Coronary artery (tissue), 2 donors: ENCODE measurements at places on chromosomes 11 and 22.

GRCh38 chr11:25536289-25536688 lies 795.6 kb upstream of the ANO3 start:
- DNase-seq = no peak

DNA sequence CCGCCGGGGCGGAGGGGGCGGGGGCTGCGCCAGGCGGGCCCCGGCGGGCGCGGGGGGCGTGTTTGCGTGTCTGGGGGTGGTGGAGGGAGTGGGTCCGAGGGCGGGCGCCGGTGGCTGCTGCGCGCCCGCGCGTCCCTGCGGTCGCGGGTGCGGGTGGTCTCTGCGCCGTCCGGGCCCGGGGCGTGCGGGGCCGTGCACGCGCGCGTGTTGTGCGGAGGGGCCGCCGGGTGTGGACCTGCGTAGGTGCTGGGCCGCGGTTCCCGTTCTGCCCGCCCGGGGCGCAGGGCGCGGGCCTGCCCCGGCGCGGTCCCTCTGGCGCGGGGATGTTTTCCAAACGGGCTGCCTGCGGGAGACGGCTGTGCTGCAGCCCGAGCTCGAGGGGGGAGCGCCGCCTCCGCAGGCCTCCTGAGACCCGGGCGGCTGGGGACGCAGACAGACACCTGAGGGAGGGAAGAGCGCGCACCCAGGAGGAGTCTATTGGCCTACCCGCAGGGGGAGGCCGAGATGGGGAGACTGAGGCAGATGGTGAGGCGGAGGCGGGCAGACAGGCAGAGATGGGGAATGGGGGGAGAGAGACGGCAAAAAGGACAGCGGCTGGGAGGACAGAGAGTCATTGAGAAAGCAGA lies 442 bp downstream of the PELI3 start:
- DNase-seq = no peak

DNA sequence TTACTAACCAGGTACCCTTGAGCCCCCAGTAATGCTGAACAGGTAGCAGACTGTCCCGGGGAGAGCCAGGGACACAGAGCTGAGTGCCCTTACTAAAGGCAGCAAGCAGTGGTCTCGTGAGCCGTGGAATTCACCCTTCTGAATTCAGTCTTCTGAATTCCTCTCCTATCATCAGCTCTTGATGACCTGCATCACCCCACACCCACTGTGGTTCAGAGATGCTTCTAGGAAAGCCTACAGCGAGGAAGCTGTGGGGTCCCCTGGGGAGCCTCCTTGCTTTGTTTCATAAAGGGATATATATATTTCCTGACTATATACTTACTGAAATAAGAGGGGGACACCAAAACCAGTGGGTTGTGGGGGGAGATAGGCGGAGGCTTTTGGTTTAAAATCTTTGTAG lies 2.6 kb downstream of the SPATA19 start:
- DNase-seq = peak; percentile 17

DNA sequence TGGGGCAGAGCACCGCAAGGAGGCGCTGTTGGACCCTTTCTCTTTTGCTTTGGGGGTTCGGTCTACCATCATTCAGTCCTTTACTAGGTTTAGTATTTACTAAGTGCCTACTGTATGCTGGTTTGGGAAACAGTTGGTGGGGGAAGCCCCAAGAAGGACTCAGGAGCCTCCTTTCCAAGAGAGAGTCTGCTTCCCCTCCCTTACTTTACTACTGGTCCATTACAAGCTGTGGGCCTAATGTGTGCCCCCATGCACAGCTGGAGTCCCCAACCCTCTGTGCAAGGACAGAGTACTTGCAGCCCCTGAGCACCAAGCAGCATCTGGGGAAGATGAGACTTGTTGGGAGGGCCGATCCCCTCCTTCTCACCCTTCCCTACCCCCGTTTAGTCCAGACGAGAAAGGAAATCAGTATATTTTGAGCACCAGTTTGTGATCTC lies 876 bp upstream of the UBE2L6 start:
- no peak for DNase-seq

- DNase-seq = no peak
Observed at GRCh38 chr22:20868025-20868962, 9.5 kb downstream of the SNAP29 start.

- peak; percentile 97 for DNase-seq
Observed at GRCh38 chr22:46116491-46116958, 33.8 kb upstream of the PPARA start.

GRCh38 chr22:50400406-50400805 lies 57.3 kb downstream of the PPP6R2 start:
- DNase-seq = no peak

- no peak for DNase-seq
Observed at GRCh38 chr11:43021466-43021865, 290.3 kb upstream of the API5 start.

DNA sequence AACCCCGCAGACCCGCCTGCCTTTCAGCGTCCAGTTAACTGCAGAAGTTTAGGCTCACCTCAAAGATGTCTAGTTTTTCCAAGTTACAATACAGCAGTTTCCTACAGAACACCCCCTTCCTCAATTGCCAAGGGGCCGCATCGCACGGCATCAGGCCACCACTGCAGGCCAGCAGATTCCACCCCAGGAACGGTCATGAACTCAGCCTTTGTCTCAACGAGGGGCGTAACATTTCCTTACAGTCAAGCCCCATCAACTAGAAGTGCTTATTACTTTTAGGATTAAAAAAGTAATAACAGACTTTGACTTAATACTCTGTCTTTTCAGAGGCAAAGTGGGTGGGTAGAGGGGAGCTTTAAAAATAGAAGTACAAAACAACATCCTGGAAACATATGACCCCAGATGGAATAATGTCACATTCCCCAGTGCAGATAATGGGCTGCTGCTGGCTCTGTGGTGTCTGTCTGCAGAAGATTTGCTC lies 36.3 kb downstream of the PPP2R1B start:
- DNase-seq = no peak

DNA sequence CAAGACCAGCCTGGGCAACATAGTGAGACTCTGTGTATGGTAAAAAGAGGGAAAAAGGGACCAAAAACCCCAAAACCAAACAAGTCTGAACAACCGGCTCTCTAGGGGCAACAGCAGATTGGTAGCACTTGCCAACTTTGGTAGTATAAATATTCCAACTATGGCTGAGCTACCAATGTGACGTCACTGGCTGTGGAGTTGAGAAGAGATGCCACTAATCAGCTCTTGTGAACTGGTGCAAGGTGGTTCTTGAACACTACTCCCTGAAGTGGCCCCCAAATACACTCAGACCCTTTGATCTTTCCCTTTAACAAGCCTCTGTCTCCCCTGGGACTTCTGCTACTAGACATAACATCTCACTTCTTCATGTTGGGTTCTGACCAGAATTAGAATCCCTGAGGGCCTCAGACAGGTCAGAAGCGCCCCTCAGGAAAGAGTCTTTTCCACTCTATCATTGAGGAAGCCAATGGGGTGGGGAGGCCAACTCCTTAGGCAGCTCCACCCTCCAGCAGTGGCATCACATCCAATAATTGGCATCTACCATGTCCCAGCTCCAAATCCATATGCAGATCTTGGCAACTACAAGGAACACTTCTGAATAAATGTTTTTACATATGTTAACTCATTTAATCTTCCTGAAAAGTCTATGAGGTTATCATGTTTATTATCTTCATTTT lies 49.2 kb downstream of the RPL27A start:
- DNase-seq = no peak

DNA sequence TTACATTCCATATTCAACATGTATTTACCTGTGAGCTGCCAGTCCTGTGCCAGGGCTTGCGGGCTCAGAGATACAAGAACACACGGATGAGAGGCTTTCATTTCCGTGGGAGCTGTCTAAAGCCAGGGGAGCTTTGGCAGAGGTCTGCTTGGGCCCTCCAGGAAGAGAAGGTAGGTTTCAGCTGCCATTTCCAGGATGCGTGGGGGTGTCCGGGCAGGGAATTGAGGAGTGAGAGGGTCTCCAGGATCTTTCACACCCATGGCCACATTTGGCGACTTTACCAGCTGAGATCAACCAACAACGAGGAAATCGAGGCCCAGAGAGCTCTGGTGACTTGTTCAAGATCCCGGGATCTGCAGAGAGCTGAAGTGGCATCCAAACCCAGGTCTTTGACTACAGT lies 119.6 kb downstream of the BUD13 start:
- no peak for DNase-seq

GRCh38 chr11:105829084-105829483 lies 193.0 kb downstream of the MSANTD4 start:
- no peak for DNase-seq

DNA sequence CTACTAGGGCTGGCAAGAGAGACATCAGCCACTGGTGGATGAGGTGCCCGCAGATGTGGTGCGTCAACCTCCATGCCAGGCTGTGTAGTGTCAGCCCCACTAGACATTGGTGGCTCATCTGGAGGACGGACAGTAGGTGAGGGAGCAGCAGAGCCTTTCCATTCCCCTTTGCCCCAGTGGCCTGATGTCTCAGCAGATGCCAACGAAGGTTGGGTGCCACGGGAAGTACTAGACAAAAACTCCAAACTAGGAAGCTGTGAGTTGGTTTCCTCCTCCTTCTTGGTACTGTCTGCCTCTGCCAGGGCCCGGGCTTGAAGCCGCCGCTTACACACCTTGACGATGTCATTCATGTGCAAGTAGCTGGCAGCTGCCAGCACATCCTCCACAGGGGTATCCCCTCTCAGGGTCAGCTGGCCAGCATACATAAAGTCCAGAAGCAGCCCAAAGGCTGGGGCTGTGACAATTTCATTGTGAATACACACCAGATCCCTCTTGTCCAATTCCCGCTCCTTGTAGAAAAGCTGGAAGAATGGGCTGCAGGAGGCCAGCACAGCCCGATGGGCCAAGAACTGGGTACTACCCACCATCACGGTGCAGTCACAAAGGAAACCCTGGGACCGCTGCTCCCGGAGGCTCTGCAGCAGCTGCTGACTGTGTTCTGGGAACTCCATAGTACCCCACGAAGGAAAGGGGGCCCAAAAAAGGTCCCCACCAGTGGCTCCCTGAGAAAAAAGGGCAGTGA lies 795 bp downstream of the ZBTB3 start:
- DNase-seq = no peak

DNA sequence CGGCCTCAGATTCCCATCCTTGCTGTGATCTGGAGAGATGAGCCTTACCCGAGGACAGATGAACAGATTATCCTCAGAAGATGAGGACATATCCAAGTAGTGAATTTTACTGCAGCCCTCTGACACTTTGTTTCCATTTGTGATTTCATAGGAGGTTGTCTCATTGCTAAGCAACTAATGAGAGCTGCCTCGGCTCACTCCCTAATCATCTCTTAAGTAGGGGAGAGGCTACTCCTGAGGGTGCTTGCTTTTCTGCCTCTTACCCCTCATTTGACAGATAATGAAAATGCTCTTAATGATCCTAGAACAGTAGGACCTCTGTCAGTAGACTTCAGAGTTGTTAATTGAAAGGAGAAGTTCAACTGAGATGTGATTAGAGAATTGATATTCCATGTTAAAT lies 150.9 kb downstream of the TBC1D22A start:
- DNase-seq = no peak

DNA sequence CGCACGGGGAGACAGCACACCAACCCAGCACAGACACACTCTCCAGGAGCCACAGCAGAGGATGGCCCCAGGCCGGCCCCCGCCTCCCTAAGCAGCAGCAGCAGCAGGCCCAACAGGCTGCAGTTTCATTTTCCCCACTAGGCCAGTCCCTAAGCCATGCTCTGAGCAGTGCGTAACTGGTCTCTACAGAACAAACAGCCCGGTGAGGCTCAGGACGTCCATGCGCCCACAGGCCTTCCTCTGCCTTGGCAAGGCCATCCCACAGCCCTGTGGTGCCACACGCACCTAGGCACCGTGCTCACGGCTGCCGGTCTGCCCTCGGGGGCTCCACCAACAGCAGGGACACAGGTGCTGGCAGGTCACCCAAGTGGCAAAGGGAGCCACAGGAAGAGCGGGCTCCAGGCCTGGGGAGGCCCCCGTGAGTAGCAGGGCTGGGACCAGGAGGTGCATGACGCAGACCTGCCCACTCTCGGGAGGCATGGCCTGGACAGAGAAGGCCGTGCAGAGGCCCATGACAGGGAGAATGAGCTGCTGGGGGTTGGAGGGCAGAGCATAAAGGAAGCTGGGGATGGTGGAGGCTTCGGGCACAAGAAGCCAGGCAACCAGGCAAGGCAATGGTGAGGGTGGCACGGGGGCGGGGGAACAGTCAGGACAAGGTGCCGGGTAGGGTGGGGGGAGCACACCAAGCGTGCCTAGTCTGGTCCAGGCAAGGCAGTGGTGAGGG lies 1.4 kb upstream of the MOB2 start:
- DNase-seq = no peak

DNA sequence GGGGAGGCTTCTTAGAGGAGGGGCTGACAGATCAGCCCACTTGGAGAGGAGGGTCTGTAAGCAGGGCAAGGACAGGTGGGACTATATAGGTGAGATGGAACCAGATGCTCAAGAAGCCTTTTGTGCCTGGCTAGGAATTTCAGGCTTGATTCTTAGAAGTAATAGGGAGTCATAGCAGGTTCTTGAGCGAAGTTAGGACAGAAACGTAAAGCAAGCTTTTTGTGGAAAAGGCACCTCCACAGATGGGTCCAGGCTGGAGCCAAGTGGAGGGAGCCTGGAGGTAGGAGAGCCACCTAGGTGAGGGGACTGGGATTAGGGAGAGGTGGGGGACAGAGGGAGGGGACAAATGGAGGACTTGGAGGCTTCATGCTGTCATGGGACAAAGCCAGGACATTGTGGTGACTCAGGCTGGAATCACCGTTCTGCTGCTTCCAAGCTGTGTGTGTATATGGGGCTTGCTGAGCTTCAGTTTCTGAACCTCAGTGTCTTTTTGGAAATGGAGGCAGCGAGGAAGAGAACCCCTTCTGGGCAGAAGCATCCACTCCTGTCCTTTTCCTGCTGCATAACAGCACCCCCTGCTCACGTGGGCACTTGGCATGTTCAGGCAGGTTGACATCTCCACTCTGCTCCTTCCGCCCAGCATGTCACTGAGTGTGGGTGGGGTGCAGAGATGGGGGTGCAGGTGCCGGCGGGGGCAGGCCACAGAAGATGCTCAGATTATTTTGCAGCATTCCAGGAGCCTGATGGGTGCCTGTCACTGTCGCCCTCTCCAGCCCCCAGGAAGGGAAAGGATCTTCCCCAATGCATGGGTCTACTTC lies 58.0 kb downstream of the MCM5 start:
- no peak for DNase-seq

DNA sequence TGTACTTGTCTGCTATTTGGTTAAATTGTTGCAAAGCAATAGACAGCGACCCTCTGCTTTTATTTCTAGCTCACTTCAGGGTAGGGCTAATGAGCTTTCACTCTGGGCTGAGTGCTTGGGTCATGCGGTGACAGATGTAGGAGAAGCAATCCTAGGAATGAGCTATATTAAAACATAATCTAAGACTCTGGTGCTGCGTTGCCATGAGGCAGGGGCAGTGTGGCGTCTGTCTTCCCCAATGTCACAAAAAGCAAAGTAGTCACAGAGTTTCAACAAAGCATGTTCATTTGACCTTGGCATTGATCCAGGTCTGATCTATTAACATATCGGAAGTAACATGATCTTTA lies 55.5 kb upstream of the GRAMD1B start:
- no peak for DNase-seq
